ENCODE measurements at places on chromosomes 3 and 15.

DNA sequence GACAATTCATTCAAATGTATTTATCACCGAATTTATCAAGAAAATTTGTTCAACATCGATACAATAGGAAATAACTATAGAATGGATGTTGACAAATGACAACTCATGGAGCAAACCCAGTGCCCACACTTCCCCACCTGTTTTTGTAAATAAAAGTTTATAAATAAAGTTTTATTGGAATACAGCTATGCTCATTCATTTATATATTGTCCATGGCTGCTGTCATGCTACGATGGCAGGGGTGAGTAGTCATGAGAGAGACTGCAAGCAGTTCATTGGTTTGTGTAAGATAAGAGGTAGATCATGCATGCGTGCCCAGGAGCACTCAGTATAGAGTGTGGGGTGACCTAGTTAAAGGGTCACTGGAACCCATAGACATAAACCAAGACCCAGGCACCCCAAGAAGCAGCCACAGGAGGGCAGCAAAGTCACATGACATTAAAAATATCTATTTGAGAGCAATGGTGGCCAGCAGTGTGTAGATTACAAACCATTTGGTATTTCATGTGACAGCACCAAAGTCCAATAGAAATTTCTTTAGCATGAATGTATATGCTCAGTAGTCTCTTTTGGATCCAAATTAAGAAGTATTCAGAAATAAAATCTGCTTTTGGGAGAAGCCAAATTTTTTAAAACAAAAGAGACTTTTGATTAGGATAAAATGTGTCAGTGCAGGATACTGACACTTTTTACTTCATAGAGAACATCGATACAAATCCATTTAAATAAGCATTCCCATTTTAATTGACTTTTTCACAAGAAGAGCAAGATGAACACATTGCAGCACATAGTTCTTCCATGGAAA is 794.8 kb downstream of the MCTP2 start:
- no peak for DNase-seq

- no peak for DNase-seq
Measured at GRCh38 chr3:44883999-44884431, 9.6 kb downstream of the TGM4 start.

DNA sequence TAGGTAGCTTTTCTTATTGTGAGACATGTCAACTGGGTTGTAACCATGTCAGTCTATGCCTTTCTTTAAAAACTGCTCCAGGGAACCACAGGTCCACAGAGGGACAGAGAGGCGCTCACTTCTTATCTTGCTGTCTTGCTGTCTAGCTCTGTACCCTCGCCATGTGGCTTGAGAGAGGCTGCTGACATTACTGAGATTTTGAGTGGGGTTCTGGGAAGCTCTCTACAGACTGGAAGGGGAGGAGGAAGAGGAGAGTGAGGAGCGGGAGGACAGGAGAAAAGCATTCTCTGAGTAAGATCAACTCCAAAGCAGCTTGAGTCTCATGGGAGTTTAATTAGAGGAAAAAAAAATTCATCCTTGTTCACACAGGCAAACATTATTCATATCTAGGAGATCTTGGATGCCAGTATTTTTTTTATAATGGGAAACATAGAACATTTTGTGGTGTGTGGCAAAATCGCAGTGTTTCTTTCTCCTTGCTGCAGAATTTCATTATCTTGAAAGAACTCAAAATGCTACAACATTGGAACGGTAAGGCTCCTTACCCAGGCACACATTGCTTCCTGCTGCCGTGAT is 1037.0 kb upstream of the NR2F2 start:
- no peak for DNase-seq

DNA sequence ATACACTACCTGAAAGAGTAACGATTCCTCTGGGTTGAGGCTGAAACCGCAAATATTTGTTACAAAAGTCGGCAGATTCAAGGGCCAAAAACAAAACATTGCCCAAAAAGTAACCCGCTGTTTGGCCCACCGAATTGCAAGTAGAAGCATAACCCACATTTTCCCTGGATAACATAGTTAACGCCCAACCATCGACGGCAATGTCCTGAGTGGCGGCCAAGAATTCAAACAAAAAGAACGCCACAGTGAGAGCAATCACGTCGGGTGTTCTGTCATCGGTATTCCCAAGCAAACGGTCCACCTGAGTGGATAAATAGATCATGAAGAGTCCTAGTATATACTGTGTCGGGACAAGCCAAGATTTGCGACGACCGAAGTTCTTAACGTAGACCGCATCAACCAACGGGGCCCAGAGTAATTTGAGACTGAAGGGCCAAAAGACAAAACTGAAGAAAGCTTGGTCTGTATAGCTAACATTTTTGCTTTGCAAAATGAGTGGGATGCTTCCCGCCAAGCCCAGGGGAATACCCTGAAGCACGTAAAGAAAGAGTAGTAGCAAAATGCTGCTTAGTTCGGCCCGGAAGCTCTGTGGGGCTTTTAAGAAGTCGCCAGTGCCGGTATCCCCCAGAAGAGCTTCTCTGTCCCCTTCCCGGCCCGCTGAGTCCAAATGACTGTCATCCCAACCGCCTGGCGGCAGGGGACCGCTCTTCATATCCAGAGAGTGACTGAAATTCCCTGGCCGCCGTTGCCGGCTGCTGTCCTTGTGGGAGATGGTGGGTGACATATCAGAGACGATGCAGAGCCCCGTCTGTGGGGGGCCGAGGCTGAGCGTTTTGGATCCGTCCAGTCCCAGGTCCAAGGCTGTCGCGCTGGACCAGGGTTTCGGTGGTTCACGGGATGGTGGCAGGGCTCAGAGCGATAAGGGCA is 750 bp downstream of the SLC33A1 start:
- no peak for DNase-seq

GRCh38 chr3:18119866-18120265 is 305.3 kb downstream of the SATB1 start:
- DNase-seq: no peak

- no peak for DNase-seq
Measured at GRCh38 chr3:23913873-23914743, 2.7 kb downstream of the NKIRAS1 start.

- no peak for DNase-seq
Measured at GRCh38 chr3:145133281-145133680, 1027.7 kb downstream of the PLOD2 start.

DNA sequence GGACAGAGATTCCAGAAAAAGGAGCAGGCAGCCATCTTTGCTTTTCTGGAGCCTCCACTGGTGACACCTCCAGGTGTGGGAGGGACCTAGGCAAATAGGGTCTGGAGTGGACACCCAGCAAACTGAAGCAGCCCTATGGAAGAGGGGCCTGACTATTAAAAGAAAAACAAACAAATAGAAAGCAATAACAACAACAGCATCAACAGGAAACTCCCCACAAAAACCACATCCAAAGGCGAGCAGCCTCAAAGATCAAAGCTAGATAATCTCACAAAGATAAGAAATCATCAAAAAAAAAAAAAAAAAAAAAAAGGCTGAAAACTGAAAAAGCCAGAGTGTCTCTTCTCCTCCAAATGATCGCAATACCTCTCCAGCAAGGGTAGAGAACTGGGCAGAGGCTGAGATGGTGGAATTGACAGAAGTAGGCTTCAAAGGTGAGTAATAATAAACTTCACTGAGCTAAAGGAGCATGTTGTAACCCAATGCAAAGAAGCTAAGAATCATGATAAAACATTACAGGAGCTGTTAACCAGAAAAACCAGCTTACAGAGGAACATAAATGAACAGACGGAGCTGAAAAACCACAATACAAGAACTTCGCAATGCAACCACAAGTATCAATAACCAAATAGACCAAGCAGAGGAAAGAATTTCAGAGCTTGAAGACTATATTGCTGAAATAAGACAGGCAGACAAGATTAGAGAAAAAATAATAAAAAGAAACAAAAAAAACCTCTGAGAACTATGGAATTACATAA is 225.4 kb downstream of the CTNNB1 start:
- DNase-seq: no peak

DNA sequence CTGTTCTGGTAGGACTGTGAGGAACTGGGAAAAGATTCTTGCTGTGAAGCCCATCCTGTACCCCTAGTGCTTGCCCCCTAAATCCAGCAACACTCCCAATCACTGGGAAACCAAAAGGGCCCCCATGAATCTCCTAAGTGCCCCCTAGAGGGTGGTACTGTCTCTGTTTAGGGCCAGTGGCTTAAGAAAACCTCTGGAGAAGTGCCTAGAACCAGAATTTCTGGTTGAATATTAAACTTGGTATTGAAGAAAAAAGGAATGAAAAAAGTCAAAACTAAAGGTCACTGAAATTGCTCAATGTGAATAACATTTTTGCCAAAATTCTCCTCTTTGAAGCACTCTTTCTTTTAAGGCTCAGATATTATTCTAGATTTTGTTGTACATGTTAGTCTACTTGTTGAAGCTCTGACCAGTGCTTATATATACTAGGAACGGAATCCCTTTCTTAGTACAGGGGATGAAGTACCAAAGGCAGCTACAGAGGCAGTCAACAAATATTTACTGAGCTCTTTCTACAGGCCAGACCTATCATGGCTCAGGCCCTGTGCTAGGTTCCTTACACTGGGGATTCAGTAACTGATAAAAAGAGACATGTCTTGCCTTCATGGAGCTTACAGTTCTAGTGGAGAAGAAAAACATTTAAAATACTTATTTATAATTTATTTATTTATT is 138.8 kb downstream of the MYLK start:
- DNase-seq: no peak

DNA sequence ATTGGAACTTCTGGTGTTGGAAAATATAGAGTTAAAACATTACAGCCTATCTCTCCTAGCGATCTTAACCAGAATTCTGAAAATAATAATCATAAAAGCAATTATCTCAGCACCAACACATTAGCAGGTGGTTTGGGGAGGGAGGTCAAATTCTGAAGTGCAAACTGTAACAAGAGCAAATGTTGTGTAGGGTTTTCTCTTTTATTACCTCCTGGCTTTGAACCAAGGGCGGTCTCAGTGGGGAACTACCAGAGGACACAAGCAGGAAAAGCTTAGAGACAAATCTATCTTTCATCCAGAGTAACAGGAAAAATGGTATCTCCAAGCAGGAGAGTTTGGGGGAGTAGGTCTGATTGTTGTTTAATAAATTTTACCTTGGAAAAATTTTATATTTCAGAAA is 5.5 kb upstream of the ARRDC4 start:
- no peak for DNase-seq

- no peak for DNase-seq
Measured at GRCh38 chr3:159030138-159030670, 228.3 kb downstream of the MFSD1 start.

DNA sequence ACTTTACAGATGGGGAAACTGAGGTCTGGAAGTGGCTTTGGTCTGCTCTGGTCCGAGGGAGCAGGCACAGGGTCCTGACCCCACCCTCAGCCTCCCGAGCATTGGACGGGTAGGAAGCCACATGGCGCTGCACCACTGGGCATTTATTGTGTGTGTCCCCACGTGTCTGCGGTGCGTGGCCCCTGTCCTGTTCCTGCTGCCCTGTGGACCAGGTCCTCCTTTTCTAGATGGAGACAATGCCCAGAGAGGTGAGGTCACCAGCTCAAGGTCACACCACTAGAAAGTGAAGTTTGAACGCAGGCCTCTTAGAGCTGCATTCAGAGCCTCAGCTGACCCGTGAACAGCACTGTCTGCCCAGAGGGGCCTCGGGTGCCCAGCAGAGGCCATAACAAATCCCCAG is 26.8 kb downstream of the DUSP7 start:
- DNase-seq: no peak

DNA sequence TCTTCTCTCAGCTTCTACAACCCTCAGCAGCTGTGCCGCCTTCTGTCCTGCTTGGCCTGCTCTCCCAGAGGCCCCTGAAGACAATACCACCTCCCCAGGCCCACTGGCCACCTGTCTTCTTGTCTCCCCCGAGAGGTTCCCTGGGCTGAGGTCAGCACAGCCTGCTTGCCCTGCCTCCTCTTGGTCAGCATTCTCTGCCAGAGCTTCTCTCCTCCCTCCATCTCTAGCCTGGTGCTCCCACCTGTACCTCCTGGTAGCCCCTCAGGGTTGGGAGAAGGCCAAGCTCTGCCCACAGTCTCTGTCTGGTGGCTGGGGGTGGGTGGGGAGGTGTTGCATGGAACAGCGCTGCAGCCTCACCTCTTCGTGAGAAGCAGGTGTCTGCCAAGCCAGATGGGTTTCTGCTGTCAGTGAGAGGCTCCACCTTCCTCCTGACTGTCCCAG is 5.6 kb upstream of the ISLR start:
- no peak for DNase-seq

DNA sequence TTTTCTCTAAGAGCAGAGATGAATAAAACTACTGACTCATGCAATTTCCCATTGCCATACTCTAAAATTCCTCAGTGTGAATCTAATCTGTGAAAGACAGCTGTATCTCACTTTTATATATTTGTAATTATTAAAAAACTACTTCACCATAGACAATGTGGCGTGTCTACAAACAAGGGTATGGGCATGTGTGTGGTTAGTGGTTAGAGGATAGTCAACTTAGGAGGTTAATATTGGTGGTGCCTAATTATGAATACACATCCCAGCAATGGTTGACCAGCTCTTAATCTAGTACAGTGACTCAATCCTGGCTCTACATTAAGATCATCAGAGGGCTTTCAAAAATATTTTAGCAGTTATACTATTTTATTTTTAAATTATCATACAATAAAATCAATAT is 94.5 kb downstream of the GOLIM4 start:
- DNase-seq: no peak

DNA sequence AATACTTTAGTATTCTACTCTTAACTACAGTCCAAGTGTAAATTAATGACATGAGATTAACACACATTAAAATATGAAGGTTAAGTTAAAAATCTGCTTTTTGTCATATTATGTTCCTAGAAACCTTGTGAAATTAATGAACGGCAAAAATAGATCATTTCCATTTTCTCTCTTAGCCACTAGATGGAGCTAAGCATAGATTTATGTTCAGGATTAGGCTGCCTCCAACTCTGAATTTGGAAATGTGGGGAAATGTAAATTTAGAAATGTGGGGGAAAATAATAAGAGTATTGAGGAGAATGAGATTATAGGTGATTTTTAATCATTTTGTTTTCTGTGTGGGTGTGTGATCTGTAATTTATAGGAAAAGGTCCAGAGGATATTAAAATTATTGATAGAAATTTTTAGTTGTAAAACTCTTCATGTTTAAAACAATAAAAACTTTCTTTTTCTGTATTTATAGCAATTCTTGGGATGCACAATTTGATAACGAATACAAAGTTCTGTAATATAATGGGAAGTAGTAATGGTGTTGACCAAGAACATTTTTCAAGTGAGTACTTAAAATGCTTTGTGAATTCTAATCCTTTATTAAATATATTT is 59.2 kb downstream of the TMOD3 start:
- no peak for DNase-seq

DNA sequence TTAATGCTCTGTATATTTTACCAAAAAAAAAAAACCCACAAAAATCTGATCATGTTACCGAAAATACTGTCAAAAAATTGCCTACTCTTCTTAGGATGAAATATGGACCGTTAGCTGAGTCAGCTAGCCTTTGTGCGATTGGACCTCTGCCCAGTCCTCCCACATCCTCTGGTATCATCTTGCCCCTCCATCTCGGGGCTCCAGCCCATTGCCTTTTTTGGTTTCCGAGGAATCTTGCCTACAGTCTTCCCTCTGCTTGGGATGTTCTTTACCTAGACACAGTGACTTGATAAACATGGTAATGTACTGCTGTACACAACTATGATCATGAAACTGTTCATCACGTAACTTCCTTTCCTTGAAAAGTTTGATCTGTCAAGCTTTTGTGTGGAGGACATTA is 371.4 kb downstream of the SV2B start:
- no peak for DNase-seq

- no peak for DNase-seq
Measured at GRCh38 chr15:56038015-56038414, 44.6 kb upstream of the NEDD4 start.
